Endothelial cell (in vitro differentiated cells): ENCODE measurements at places on chromosomes 16 and 17.

GRCh38 chr16:51276336-51276735 is 125.3 kb upstream of the SALL1 start:
- DNase-seq: no peak

- DNase-seq: no peak
Measured at GRCh38 chr17:44024271-44024663, 9.5 kb upstream of the TMEM101 start.

DNA sequence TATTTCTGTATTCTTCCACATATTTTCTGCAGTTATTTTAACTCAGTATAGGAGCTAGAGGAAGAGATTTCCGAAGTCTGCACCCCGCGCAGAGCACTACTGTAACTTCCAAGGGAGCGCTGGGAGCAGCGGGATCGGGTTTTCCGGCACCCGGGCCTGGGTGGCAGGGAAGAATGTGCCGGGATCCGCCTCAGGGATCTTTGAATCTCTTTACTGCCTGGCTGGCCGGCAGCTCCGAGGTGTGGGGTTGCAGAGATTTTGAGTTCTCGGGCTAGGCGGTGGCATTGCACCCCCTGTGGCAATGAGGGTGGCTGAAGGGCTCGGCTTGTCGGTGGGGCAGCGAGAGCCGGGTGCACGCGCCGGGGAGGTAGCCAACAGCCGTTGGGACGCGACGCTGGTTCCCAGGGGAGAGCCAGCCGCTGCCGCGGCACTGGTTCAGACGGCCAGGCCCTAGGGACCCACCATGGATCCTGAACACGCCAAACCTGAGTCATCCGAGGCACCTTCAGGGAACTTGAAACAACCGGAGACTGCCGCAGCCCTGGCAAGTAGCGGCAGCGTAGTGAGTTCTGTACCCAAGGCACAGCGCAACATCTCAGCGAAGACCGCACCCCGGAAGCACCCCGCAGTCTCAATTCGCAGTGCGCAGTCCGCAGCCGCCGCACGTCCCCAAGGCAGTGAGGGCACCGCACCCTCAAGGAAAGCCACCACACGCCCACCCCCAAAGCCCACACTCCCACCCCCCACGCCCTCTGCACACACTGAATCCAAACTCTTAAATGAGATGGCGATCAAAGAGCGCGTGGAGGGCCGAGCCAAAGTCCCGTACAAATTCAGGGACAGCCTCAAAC is at the start of gene CMTM1:
Gene CMTM1, plus strand, starts transcription at position 389 of the 851 bp plus-strand sequence. Its CDS starts 75 bp downstream, at position 464.
- no peak for DNase-seq

DNA sequence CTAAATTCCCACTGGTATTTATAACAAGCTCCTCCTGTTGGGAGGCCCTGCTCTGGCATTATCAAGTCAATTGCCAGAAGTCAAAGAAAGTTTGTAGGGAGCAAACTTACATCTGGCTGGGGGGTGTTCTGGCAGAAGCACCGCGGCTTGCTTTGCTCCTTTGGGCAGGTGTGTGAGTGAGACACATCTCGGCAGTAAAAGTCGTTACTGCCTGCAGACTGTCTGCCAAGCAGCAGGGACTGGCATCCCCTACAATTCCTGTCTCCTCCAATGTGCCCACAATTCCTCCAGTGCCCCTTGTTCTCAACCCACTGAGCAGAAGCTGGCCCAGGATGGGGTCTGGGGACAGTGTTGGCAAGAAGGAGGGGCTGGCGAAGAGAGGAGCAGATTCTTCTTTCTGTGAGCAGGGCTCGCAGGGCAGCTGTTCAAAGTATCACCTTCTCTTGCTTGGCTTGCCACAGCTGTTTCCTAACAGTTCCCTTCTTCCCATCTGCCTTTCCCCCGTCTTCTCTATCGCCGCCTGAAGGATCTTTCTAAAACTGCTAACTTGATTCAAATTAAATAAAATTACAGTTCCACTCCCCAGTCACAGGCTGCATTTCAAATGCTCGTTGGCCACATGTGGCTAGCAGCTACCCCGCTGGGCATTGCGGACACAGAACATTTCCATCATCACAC is 30.2 kb downstream of the SPACA3 start:
- DNase-seq: no peak

DNA sequence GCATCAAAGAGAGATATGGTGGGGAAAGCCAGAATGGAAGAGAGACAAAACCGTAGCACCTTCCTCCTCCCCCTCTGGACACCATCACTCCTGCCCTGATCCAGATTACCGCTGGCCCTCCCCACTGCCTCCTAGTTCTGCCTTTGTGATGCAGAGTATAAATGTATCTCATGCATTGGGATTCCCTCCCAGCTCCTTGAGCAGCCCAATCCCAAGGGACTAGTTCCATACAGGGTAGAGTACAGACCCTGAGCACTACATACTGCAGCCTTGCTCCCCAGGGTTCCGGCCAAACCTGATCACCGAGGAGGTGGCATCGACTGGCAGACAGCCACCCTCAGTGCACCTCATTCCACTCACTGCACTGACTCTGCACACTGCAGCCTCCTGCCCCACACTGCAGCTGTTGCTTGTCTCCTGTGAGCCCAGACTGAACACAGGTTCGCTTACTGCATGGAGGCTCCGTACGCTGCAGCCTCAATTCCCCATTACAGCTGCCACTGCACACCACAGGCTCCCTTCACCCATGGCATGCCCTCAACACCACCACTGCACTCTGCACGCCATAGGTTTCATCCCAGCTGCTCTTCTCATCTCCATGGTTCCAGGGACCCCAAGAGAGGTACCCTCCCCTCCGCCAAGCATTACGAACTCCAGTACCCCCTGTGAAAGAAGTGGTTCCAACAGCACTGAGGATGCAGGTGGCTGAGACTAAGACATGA is 1.7 kb upstream of the THRA start:
- no peak for DNase-seq

- no peak for DNase-seq
Measured at GRCh38 chr16:65410801-65411200, 288.9 kb upstream of the CDH11 start.

DNA sequence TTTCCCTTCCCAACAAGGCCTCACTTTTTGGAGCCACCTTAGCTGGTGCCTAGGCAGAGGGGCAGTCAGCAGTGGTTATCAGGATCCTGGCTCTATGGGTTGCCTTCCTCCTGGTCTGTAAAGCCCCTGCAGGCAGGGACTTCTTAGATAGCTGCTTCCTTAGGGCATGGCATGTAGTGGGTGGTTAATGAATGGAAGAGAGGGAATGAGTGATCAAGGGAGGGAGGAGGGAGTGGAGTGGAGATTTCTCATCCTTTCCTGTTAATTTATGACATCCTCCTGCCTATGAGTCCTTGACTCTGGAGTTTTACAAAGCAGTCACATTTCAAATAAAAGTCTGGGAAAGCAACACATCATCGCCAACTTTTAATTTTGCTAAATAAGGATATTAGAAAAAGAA is 40.7 kb downstream of the SNX20 start:
- DNase-seq: no peak

- no peak for DNase-seq
Measured at GRCh38 chr16:10517868-10518267, 62.5 kb downstream of the EMP2 start.

DNA sequence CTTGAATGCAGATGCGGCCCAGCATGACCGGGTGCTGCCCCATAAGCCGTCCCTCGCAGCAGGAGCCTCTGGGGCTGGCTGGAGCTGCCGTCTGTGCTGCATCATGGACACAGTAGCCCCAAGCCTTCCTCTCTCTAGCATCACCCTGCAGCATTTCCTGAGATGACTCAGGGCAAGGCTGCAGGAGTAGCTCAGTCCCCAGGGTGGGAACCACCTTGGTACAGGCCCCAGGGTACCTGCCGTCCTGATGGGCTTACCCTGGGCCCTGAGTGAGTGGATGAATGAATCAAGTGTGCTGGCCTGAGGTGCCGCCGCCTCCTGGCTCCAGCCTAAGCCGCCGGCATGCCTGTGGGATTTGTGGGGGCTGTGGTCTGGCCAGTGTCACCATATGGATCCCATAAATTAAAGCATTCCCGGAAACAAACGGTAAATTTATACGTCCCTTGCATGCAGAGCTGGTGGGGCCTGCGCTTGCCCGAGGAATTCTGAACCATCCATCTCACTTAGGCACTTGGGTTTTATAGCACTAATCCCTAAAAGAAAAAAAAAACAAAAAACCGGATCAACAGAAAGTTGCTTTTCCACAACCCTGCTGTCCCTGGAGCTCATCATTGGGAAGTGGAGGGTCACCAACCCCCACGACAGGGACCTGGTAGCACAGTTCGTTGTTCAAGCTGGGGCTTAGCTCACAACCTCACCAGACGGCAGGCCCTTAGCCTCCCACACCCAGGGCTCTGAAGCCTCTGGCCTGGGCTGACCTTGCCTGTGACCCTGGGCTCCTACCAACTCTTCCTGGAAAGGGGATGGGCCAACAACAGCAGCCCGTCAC is 242.6 kb upstream of the CIBAR2 start:
- DNase-seq: no peak

- DNase-seq: peak; percentile 76
Measured at GRCh38 chr17:78993241-78993956, 13.7 kb upstream of the LGALS3BP start.

- DNase-seq: no peak
Measured at GRCh38 chr17:81066771-81067315, 31.9 kb downstream of the BAIAP2 start.

GRCh38 chr16:79996321-79996720 is 395.8 kb upstream of the MAF start:
- no peak for DNase-seq

GRCh38 chr16:48350736-48351135 is 34.5 kb downstream of the SIAH1 start:
- DNase-seq: no peak

- DNase-seq: no peak
Measured at GRCh38 chr17:41537990-41538389, 9.9 kb upstream of the KRT19 start.

DNA sequence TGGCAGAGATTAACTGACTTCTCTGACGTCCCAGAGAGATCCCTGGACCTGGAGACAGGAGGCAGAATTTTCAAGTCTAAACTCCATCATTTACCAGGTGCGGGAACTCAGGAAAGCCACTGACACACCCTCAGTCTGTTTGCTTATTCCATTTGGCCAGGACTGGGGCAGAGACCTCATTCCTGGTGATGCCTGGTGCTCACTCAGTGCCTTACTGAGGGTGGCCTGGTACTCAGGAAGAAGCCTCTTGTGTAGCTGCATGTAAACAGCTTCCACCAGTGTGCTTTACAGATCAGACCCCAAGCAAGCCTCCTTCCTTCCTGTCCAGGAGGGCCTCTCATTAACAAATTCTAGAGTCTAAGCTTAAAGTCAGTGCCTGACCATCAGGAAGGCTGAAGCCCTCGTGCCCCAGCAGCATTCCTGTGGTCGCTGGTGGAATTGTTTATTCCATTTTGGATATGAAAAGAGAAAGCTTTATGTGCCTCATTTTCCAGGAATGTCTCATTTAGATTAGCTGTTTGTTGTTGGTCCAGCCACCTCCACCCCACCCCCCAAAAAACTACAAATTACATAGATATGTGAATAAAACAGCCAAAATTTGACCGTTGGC is 236.1 kb upstream of the CDH5 start:
- no peak for DNase-seq

DNA sequence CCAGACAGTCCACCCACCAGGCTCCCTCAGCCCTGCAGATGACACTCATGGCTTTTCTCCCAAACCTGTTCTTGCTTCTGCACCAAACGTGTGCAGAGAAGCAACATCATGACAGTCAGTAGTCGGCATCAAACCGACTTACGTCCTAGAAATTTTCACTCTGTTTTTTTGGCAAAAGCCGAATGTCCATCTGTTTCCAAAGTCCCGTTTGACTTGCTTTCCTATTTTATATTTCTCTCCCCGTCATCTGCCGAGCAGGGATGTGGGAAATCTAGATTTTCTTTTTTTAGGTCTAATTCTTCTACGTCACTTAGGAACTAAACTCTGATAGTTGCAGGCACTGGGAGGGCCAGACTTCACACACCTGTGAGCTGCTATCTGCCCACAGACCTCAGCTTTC is 104.9 kb downstream of the RMI2 start:
- DNase-seq: no peak
